Foreskin keratinocyte (primary cell): ENCODE measurements at places on chromosomes 11 and 22. TPM values are rescaled to one million over a fixed set of nuclear protein-coding genes. Genes with fewer than 3 reads are reported as not detected.

Gene FAU
- polyA plus RNA-seq = 1,043 and 1,081 TPM in 2 replicates

DNA sequence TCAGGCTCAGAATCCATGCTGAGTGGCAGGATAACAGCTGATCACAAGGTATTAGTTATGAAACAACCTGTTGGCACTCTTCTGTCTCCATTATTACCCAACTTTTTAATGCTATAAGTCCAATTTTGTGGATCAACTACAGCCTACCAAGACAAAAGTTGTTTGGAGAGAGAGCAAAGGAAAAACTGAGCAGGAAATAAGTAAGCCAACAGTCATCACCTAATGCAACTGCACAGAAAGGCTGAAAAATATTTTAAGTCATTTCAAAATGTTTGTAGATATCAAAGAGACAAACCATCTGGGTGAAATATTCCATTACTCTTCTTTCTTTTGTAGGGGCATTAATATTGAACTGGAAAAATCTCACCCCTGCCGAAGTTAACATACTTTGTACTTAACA lies 41.6 kb downstream of the FDX1 start:
- DNase-seq = no peak

- no peak for DNase-seq
Measured at GRCh38 chr22:43176090-43176489, 10.8 kb downstream of the TTLL12 start.

DNA sequence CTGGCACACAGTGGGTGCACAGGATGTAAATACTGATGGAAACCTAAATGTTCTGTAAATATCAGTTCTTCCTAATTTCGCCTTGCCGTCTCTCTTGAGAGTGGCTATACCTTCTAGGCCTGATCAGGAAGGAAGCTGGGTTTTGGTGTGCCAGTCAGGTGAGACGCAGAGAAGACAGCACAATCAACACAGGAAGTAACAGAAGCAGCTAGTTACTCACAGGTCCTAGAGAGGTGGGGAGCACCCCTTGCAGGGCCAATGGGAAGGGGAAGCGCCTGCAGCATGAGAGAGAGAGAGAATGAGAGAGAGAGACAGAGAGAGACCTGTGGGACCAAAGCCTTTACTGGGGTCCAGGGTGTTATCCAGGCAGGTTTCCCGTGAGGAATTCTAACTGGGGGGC lies 80.8 kb downstream of the FBLN1 start:
- no peak for DNase-seq

DNA sequence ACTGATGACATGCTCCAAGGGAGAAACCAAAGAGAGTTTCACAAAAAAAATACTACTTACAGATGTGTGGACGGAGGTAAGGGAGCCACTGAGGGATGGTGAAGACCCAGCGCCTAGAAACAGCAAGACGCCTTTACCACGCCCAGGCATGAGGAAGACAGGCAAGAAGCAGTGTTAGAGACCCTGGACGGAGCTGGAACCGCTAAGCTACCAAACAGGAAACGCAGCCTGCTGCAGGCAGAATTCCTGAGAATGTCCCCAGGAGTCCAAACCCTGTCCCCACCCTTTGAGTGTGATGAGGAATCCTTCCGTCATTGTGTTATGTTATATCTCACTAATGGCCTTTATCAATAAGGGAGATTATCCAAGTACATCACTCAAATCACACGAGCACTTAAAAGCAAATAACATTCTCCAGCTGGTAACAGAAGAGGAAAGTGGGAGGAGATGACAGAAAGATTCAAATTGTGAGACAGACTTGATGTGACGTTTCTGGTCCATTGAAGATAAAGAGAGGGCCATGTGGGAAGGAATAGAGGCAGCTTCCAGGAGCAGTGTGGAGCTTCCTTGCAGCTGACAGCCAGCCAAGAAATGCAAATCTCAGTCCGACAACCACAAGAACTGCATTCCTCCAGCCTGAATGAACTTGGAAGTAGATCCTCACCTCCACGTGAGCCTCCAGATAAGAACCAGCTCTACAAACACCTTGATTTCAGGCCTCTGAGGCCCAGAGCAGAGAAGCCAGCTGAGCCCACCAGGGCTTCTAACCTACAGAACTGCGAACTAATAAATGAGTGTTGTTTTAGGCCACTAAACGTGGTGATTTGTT lies 19.1 kb downstream of the FAM181B start:
- no peak for DNase-seq

DNA sequence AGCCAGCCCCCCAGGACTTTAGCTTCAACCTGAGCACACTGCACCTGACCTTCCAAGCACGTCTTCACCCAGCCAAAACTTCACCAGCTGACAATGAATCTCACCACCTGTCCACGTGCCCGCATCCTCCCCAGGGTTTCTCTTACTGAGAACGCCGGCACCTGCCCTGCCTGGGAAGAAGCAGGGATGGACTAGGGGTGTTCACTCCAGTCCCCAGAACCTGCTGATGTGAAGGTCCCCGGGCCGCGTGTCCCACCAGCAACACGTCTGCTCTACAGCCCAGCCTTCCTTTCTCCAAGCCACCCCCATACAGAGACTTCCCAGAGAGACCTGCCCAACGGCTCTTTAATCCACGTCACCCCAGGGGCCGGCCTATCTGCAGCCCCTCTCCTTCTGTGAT lies 12.8 kb downstream of the CPT1A start:
- no peak for DNase-seq

- no peak for DNase-seq
Measured at GRCh38 chr11:77413850-77414460, 59.9 kb downstream of the PAK1 start.

DNA sequence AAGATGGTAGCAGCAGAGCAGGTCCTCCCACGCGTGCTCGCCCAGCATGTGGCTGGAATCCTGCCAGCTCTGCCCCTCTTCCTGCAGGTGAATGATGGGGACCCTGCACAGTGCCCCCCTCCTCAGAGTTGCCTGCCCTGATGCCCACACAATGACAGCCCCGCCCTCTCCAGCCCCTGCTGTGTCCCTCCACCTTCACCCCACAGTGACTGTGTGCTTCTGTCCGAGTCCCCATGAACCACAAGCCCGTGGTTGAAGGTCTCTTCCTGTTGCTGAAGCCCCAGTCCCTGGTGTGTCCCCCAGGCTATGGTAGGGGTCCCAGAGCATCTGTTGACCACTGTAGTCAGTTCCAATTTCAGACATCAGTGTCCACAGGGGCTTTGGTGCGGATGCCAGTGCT lies 71.0 kb downstream of the BRD1 start:
- DNase-seq = no peak

GRCh38 chr11:69462106-69462951 lies 19.1 kb upstream of the LINC01488 start:
- DNase-seq = no peak

Gene KRTAP5-7
- not detected in 2 replicates for polyA plus RNA-seq

GRCh38 chr11:69430566-69430965 lies 50.9 kb upstream of the LINC01488 start:
- DNase-seq = no peak

DNA sequence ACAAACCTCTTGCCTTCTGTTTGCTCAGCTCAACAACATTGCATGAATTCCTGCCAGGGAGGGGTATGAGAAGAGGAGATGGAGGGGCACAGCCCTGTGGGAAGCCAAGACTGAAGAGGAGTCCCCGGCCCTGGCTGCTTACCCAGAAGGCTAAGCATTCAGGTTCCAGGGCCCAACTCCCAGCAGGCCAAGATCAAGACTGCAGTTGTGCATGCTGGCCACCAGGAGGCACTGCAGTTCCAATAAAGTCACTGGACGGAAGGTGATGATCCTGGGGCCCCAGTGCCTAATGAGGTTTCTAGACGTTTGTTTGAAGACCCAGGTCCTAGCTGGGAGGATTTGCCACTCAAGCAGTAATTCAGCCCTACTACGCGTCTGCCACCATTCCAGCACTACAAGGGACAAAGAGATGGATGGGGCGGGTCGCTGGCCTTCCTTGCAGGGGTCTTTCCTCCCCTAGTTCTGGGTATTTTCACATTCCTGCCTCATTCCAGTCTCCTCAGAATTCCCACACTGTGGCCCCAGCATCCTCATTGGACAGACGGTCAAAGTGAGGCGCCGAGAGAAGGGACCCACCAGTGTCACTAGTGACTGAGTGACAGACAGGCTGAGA lies 23.6 kb downstream of the ALX4 start:
- DNase-seq = no peak

GRCh38 chr11:115155978-115156377 lies 348.2 kb downstream of the CADM1 start:
- DNase-seq = no peak

Gene CTSF
- polyA plus RNA-seq = 5.5 and 6.5 TPM in 2 replicates

DNA sequence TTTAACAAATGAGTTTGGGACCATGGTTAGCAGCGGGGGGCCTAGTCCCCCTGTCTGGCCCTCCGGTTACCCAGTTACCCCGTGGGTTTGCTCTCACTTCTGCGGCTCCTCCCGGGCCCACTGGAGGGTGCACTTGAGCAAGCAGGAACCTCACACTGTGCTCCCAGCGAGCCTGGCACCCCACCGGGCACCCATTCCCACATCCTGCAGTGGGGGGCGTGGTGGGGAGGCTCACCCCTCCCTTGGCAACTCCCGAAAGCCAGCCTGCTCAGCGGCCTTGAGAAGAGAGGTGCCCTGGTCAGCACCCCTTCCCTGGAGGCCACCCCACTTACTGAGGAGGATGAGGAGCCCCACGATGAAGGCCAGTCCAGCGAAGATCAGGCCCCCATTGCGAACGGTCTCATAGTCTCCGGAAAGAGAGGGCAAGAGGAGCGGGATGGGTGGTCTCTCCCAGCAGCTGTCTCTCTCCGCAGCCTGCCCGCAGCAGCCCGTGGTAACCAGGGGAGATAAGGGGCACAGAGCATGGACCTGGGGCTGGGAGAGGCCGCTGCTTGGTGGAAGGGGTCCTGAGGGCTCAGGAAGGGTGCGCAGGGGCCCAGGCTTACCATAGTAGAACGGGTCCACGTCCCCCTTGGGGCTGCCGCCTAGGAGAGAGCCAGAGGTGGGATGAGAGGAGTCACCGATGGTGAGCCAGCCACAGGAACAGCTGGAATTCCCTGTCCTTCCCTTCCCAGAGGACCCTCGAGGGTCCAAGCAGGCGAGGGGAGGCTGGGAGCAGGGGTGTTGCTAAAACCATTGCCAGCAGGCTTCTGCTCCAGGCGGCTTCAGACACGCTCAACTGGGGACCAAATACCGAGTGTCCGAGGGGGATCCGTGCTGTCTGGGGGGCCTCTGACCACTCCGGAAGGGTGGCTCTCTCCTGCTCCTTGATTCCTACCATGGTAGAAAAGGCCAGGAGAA lies 2.2 kb downstream of the FXYD2 start:
- DNase-seq = no peak
